Suprapubic skin (tissue), 4 donors: ENCODE measurements at places on chromosomes 12 and 14. TPM values are rescaled to one million over a fixed set of nuclear protein-coding genes. Genes with fewer than 3 reads are reported as not detected.

GRCh38 chr12:3278681-3279414 is 201.7 kb downstream of the TSPAN9 start:
- H3K4me3 ChIP-seq = no peak overlapping the region
- peaks cover 18% of the 10 kb centered on the region for H3K4me1 ChIP-seq
- no peaks in the 10 kb centered on the region for H3K27me3 ChIP-seq
- H3K36me3 ChIP-seq = peaks cover 37% of the 10 kb centered on the region
- no peak for DNase-seq
- no peak overlapping the region for H3K27ac ChIP-seq

GRCh38 chr14:74917646-74918081 is 5.4 kb downstream of the RPS6KL1 start:
- no peak overlapping the region for H3K27ac ChIP-seq
- H3K4me3 ChIP-seq = no peak overlapping the region
- no peak for DNase-seq

DNA sequence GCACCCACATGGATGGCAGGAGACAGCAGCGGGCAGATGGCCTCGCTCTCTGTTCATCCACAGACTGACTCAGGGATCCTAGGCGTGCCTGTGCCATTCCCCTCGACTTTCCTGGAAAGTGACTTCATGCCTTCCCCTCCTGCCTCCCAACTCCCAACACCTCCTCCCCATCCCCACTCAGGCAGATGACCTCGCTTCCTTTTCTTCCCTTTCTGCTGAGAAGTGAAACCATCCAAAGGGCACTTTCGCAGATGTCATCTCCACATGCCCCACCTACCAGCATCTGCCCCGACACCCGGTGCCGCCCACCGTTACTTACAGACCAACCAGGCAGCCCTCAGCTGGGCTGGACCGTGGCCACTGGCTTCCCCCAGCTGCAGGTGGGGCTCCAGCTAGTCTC is 29.6 kb downstream of the BEGAIN start:
- H3K27me3 ChIP-seq = peaks cover 8% of the 10 kb centered on the region
- no peaks in the 10 kb centered on the region for H3K36me3 ChIP-seq
- no peak overlapping the region for H3K4me3 ChIP-seq
- H3K4me1 ChIP-seq = peaks cover 10% of the 10 kb centered on the region

- H3K4me1 ChIP-seq = peaks cover 12% of the 10 kb centered on the region
- H3K4me3 ChIP-seq = no peak overlapping the region
- peaks cover 7% of the 10 kb centered on the region for H3K27me3 ChIP-seq
- no peak for DNase-seq
- no peaks in the 10 kb centered on the region for H3K36me3 ChIP-seq
Measured at GRCh38 chr14:23377573-23378563, 1.0 kb downstream of the CMTM5 start.

DNA sequence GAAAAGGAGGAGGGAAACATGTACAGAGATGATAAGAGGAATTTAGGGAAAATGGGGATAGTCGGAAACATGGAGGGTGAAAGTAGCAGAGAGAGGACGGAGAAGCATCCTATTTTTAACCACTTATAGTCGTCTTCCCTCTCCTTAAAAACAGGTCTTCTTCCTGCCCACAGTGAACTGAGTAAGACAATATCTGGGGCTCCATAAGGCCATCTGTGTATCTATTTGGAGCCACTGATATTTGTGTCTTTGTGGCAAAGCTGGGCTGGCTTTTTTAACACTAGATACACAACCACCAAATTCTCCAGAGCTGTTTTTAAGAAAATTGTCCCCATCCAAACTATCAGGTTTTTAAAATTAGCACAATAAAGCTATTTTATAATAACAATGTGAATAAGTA is 109.5 kb upstream of the RAP1B start:
- H3K36me3 ChIP-seq = no peaks in the 10 kb centered on the region
- no peaks in the 10 kb centered on the region for H3K27me3 ChIP-seq
- H3K27ac ChIP-seq = no peak overlapping the region
- H3K4me1 ChIP-seq = no peaks in the 10 kb centered on the region

Gene NXPH4
- 7.1 TPM for total RNA-seq

Gene TAS2R30
- 3.2 TPM for total RNA-seq

Gene GNPNAT1
- total RNA-seq = 9.0 TPM
